CD4-positive, alpha-beta T cell treated with Interleukin-6 at 100 ng/mL for 8 hours (primary cell): ENCODE measurements at places on chromosomes 1 and 21.
A peak's percentile ranks its signal among the peaks of the same experiment; 100 is the strongest.

- no peak for DNase-seq
Measured at GRCh38 chr1:38973659-38974437, 17.2 kb upstream of the AKIRIN1 start.

DNA sequence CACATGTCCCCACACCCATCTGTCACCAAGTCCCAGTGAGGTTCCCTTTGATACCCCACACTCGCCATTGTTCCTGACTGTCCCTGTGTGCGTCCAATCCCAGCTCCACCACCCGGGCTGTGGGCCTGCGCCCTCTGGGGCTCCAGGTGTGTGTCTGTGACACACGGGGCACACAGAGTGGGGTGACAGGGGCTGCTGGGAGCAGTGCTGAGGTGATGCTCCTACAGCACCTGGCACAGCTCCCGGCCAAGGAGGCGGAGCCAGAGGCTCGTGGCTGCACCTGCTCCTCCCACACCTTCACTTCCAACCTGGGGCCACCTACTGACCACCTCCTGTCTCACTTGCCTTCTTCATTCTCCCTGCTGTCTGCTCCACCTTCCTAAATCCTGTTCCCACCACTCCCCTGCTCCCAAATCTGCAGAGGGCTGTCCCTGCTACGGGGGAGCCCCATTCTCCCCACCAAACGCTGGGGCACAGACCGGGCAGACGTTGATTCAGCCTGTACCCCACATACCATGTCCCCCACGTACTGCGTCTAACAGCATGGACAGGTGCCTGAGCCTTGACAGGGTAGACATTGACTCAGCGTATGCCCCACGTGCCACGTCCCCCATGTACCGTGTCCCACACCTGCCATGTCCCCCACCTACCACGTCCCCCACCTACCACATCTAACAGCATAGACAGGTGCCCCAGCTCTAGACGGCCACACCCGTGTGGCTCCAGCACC is 16.4 kb downstream of the WDR4 start:
- no peak for DNase-seq

GRCh38 chr1:209383907-209384709 is 199.4 kb upstream of the CAMK1G start:
- no peak for DNase-seq

DNA sequence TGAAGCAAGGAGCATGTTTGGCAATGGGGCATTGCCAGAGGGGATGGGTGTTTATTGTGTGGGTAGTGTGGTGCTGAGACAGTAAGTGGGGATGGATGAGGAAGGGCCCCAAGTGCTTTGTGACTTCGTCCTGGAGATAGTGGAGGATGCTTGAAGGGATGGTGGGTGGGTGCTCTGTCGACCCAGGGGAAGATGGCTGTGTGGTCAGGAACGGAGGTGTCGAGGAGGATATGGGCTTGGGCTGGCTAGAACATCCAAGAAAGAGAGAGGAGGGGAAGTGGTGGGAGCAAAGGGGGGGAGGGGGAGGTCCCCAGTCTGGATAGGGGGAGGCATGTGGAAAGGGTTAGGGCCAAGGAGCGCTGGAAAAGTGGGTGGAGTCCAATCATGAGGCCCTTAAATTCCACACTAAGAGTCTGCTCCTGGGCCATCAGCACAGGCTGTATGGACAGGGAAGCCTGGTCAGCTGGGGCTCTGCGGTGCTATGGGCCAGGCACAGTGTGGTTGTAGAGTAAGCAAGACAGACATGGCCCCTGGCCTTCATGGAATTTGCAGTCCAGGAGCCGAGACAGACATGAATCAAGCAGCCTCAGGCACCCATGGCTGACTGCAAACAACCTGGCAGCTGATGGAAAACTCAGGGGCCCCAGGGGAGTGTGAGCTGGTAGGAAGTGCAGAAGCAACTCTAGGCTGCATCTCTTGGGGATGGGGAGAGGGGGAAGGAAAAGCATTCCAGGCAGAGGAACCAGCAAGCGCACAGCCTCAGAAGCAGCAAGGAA is 36.3 kb downstream of the EDN2 start:
- DNase-seq, result no peak

- no peak for DNase-seq
Measured at GRCh38 chr21:45826676-45827301, 154.8 kb upstream of the COL6A1 start.

GRCh38 chr1:30095451-30096025 is 627.8 kb downstream of the MATN1 start:
- no peak for DNase-seq

GRCh38 chr1:33377013-33377412 is 53.9 kb downstream of the PHC2 start:
- DNase-seq, result peak; percentile 10

- DNase-seq, result no peak
Measured at GRCh38 chr1:234603221-234604204, 6.5 kb downstream of the IRF2BP2 start.

GRCh38 chr1:4269952-4270570 is 370.0 kb upstream of the C1orf174 start:
- no peak for DNase-seq

GRCh38 chr1:125085720-125086591 is 3901.2 kb downstream of the SRGAP2C start:
- no peak for DNase-seq

DNA sequence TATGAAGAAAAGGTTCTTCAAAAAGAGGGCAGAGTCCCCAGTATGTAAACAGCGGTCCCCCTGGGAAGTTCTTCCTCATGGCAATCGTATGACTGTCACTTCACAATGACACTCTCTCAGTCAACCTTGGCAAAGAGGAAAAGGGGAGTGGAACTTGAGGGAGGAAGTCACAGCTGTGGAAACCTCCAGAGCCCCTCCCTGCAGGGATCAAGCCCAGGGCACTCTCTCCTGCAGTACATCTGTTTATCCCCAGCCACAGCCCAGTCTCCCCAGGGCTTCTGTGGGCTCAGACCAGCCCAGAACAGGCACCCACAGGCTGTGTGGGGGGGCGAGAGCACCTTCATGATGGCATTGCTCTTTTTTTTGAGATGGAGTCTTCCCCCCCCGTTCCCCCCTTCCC is 2.0 kb downstream of the ATP13A2 start:
- no peak for DNase-seq

DNA sequence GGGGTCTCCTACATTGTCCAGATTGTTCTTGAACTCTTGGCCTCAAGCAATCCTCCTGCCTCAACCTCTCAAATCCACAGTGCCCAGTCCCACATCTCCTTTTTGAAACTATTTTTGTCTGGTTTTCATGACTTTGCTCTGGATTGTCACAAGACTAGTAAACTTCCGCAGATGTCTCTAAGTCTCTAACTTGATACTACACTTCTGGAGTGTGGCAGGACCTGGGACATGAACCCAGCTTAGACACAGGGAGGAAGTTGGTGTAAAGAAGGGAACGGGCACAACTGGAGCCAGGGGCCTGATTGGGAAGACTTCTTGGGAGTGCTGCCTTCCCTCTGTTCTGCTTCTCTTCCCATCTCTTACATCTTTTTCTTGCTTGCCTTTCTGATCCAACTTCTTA is 16.2 kb upstream of the DISC1 start:
- no peak for DNase-seq

DNA sequence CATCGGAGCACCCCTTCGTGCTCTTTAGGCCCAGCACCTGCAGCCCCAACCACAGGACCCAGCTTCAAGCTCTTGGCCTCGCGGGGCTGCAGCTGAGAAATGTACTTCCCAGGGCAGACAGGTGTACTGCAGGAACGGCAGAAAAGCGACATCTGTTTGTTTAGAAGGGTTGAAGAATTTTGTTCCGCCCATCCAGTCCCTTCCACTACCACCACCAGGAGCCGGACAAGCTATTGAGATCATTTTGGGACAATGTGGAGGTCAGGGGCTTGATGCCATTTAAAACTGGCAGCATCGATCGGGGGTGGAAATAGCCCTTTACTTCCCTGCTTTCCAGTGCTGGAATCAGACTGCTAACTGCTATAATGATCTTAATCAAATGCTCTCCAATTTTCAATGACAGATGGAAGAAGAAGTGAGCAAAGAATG is 1.7 kb downstream of the SERTAD4 start:
- no peak for DNase-seq

DNA sequence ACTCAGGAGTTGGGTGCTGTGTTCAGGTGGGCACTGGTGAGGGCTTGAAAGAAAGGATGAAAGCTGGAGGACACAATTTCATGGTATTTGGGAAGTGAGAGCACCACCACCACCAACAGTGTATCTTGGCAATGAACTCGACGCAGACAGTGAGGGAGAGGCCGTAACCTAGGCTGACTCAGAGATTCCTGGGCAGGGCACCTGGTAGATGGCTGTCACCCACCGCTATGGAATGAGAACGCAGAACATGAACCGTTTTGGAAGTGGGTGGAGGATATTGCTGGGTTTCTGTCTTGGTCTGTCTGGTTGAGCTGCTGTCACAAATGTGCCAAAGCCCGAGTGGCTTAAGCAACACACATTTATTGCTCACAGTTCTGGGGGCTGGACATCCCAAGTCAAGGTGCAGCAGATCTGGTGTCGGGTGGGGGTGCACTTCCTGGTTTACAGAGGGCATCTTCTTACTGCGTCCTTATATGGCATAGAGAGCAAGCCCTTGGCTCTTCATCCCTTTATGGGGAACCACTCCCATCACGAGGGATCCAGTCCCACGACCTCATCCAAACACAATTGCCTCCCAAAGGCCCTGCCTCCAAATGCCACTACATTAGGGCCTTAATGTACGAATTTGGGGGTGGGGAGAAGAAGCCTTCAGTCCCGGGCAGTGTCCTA is 246.3 kb downstream of the SIPA1L2 start:
- DNase-seq, result no peak

GRCh38 chr1:226728448-226728847 is 10.6 kb downstream of the ITPKB start:
- DNase-seq, result no peak

- no peak for DNase-seq
Measured at GRCh38 chr1:211183747-211184313, 49.9 kb upstream of the KCNH1 start.

DNA sequence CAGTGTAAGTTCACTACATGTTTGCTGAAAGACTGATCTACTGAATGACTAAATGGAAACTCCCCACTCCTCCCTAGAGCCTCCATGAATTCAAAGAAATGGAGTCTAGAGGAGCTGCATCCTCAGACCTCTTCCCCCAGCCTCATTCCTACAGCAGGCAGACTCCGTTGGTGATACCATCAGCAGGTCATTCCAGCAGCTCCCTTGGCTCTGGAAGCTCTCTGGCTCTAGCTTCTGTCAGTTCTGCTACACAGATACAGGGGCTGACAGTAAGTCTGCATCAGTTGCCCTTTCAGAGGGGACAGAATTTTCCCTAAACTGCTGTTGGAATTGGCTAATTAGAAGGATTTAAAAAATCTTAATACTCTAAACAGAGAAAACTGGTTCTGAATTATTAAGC is 31.7 kb upstream of the DMRTA2 start:
- DNase-seq, result no peak

GRCh38 chr21:42595283-42596187 is 57.9 kb upstream of the PDE9A start:
- DNase-seq, result no peak
